ENCODE measurements at places on chromosomes 12 and 14. TPM values are rescaled to one million over a fixed set of nuclear protein-coding genes. Genes with fewer than 3 reads are reported as not detected.
A peak's percentile ranks its signal among the peaks of the same experiment; 100 is the strongest.

The ITGB7 gene
- total RNA-seq: 32.5 TPM

The CARMIL3 gene
- total RNA-seq: 0.99 TPM

- no peaks in the 10 kb centered on the region for H3K27me3 ChIP-seq
- peaks cover 12% of the 10 kb centered on the region for H3K4me1 ChIP-seq
- H3K36me3 ChIP-seq: no peaks in the 10 kb centered on the region
- no peak overlapping the region for H3K27ac ChIP-seq
- no peak for DNase-seq
- H3K4me3 ChIP-seq: no peak overlapping the region
Observed at GRCh38 chr12:59500335-59500734, 95.5 kb upstream of the SLC16A7 start.

GRCh38 chr12:95396849-95397468 lies 77.0 kb upstream of the METAP2 start:
- peak; percentile 21 for DNase-seq
- peak overlapping the region; percentile 54 for H3K27ac ChIP-seq
- no peak overlapping the region for H3K4me3 ChIP-seq
- peaks cover 8% of the 10 kb centered on the region for H3K36me3 ChIP-seq

- DNase-seq: no peak
- H3K4me1 ChIP-seq: peaks cover 28% of the 10 kb centered on the region
- no peak overlapping the region for H3K27ac ChIP-seq
- no peaks in the 10 kb centered on the region for H3K27me3 ChIP-seq
- H3K36me3 ChIP-seq: no peaks in the 10 kb centered on the region
Observed at GRCh38 chr14:76948213-76948947, 80.1 kb downstream of the IRF2BPL start.

- DNase-seq: no peak
- H3K4me3 ChIP-seq: no peak overlapping the region
- H3K4me1 ChIP-seq: no peaks in the 10 kb centered on the region
- peak overlapping the region; percentile 30 for H3K27ac ChIP-seq
- peaks cover 22% of the 10 kb centered on the region for H3K27me3 ChIP-seq
Observed at GRCh38 chr14:94864387-94865195, 94.7 kb upstream of the GSC start.

GRCh38 chr12:95343461-95344230 lies 126.0 kb downstream of the VEZT start:
- no peak for DNase-seq
- no peak overlapping the region for H3K4me3 ChIP-seq
- H3K36me3 ChIP-seq: no peaks in the 10 kb centered on the region
- H3K27ac ChIP-seq: no peak overlapping the region

Data from activated naive CD4-positive, alpha-beta T cell treated with anti-CD3 and anti-CD28 coated beads for 36 hours (primary cell).